Cardiac fibroblast (primary cell): ENCODE measurements at places on chromosomes 1 and 21.

GRCh38 chr1:199453723-199454122, 573.8 kb upstream of the NR5A2 start:
- no peak for DNase-seq

DNA sequence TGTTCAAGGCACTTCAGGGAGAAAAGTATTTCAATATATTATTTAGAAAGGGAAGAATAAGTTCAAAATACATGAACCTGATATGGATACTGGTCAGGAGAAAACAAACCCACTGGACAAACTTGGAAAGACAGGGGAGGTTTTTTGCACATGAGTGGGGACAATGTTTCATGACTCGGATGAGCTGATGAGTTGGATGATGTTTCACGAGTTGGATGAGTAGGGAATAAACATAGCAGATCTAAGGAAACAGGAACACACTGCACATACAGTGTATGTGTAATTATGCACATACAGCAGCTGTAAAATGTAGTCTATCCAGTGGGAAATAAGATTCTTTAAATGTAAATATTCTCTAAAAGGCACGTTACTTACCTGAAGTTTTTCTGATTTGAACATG, 682.9 kb upstream of the ADAMTS5 start:
- peak; percentile 59 for DNase-seq

DNA sequence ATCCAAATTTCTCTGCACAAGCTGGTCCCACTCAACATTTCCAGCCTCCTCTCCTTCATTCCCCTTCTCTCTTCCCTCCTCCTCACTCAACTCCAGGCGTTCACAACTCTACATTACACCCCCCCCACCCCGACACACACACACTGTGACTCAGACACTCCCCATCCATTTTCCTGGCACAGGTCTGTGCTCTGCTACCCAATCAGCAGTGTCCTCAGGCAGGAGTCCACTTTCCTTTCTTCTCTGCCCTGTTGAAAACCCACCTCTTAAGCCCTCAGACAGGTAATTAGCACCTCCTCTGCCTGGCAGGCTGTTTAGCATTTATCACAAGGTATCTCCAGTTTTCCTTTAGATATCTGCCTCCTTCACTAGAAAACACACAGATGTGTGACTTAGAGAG, 8.8 kb upstream of the LMX1A start:
- no peak for DNase-seq

DNA sequence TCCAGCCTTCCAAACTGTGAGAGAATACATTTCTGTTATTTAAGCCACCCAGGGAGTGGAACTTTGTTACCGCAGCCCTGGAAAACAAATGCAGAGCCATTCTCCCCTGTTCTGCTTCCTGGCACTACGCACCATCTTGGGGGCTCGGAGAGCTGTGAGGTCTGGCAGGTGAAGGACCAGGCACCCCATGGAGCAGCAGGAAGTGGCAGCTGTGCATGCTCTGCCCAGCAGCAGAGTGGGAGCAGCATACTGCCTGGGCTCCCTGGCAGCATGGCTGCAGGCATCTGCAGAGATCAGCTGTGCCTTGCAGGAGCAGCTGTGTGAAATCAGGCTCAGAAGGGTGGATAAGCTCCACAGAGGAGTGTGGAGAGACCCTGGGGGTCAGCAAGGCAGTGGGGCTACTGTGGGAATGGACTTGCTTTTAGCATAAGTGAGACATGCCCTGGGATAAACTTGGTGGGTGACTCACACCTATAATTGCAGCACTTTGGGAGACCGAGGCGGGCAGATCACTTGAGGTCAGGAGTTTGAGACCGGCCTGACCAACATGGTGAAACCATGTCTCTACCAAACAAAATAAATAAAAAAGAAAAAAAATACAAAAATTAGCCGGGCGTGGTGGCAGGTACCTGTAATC, 17.7 kb upstream of the ZSCAN20 start:
- DNase-seq: no peak

GRCh38 chr1:240492832-240493440, 119.0 kb downstream of the GREM2 start:
- peak; percentile 52 for DNase-seq

- DNase-seq: peak; percentile 95
These were observed 633.3 kb downstream of the PTPRC start for GRCh38 chr1:199272139-199272544.

DNA sequence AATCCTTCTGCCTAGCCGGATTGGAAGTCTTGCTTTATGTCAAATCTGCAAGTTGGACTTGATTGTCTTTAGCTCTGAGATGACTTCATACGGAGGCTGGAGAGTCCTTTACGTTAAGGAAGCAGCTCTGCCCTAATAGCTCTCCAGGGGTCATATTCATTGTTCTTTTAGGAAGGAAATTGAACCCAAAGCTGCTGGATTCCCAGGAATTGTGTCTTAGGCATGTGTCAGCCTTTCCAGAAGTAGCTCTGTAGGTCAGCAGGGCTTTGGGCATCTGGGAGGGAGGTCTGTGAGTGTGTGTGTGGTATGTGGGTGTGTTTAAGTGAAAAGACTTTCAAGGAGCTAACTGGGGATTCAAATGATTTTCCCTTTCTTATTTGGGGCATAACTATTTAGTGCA, 82.4 kb downstream of the ABCA4 start:
- peak; percentile 72 for DNase-seq

DNA sequence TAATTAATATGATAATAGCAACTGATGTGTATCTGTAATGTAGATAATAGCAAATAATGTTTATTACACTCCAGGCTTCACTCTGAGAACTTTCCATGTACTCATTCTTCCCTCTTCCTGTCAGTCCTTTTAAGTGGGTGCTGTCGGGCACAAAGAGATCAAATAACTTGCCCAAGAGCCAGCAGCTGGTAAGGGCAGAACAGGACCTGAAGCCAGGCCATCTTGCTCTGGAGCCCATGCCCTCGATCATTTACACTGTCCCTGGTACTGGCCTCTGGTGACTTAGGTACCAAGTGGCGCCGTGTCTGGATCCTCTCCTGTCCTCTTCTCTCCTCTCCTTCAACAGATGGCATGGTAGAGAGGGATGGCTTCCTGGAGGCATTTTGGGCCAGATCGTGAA, 97.2 kb downstream of the VPS13D start:
- DNase-seq: no peak

DNA sequence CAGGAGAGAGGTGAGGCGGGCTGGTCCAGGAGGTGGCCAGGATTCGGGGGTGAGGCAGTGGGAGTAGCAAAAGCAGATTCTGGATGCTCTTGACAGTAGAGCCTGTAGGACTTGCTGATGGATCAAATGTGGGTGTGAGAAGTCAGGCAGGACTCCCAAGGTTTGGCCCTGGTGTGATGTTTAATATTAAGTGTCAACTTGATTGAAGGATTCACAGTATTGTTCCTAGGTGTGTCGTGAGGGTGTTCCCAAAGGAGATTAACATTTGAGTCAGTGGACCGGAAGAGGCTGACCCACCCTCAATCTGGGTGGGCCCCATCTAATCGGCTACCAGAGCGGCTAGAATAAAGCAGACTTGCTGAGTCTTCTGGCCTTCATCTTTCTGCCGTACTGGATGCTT, 6.8 kb upstream of the RAB4A start:
- DNase-seq: no peak
